ENCODE measurements at places on chromosomes 2 and 18. TPM values are rescaled to one million over a fixed set of nuclear protein-coding genes. Genes with fewer than 3 reads are reported as not detected.
A peak's percentile ranks its signal among the peaks of the same experiment; 100 is the strongest.

GRCh38 chr2:173117678-173118077, 42.0 kb downstream of the MAP3K20 start:
- no peak for DNase-seq

Gene SPP2
- not detected for polyA plus RNA-seq

DNA sequence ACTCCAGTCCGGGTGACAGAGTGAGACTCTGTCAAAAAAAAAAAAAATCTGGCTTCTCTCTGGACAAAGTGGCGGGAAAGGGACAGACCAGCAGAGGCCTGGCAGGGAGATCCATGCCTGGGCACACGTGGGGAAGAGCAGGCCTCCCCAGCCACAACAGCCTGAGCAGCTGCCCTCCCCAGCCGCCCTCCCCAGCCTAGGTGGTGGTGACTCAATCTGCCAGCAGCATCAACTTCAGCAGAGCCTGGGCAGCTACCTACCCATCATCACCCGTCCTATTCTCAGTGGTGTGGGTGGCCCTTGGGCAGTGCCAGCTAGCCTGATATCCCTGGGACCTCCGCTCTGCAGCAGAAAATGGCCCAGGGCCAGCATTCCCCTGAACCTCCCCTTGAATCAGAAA, 612.4 kb downstream of the FBXO15 start:
- no peak for DNase-seq

Gene SPOPL
- 9.9 TPM for polyA plus RNA-seq

DNA sequence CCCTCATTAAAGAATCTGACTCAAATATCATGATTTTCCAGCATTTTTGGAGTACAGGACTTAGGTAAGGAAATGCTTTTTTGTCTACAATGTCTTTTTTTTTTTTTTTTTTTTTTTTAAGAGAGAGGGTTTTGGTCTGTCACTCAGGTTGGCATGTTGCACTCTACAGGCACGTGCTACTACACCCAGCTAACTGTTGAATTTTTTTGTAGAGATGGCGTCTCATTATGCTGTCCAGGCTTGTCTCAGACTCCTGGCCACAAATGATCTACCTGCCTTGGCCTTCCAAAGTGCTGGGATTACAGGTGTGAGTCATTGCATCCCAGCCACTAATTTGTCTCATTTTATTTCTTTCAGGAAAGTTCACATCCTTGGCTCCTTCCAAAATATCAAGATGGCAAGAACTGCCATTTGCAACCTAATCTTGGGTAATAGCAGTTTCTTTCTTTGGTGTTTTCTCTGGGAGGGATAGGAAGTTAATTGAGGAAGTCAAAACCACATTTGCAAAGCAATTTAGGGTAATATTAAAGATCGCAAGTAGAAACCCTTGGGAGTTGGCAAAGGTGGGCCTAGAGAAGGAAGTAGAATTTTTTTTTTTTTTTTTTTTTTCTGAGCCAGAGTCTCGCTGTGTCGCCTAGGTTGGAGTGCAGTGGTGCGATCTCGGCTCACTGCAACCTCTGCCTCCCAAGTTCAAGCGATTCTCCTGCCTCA, 15.5 kb downstream of the PNO1 start:
- no peak for DNase-seq

- DNase-seq, result peak; percentile 40
These were observed 61.6 kb upstream of the SLC38A11 start for GRCh38 chr2:165016772-165017411.

- DNase-seq, result no peak
These were observed 81.3 kb downstream of the CERKL start for GRCh38 chr2:181575650-181576025.

Gene STON1
- 4.0 TPM for polyA plus RNA-seq

- DNase-seq, result no peak
These were observed 96.2 kb downstream of the GALNT3 start for GRCh38 chr2:165697748-165698443.

- DNase-seq, result no peak
These were observed 723.7 kb downstream of the DCDC2C start for GRCh38 chr2:4427083-4427482.

Gene DSG1
- not detected for polyA plus RNA-seq

- DNase-seq, result no peak
These were observed 43.8 kb downstream of the MOB4 start for GRCh38 chr2:197559681-197560080.

DNA sequence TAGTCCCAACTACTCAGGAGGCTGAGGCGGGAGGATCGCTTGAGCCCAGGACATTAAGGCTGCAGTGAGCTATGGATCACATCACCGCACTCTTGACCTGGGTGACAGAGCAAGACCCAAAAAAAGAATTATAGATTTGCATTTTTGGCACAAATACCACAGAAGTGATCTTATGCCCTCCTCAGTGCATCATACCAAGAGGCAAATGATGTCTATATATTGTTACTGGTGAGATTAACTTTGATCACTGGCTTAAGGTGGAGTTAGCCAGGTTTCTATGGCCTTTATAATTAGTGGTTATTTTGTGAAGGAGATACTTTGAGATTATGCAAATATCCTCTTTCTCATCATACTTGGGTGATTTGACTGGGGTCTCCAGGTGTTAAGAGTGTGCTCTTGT, 22.1 kb upstream of the CATIP start:
- no peak for DNase-seq

GRCh38 chr2:119731983-119732382, 27.7 kb upstream of the PTPN4 start:
- DNase-seq, result no peak

DNA sequence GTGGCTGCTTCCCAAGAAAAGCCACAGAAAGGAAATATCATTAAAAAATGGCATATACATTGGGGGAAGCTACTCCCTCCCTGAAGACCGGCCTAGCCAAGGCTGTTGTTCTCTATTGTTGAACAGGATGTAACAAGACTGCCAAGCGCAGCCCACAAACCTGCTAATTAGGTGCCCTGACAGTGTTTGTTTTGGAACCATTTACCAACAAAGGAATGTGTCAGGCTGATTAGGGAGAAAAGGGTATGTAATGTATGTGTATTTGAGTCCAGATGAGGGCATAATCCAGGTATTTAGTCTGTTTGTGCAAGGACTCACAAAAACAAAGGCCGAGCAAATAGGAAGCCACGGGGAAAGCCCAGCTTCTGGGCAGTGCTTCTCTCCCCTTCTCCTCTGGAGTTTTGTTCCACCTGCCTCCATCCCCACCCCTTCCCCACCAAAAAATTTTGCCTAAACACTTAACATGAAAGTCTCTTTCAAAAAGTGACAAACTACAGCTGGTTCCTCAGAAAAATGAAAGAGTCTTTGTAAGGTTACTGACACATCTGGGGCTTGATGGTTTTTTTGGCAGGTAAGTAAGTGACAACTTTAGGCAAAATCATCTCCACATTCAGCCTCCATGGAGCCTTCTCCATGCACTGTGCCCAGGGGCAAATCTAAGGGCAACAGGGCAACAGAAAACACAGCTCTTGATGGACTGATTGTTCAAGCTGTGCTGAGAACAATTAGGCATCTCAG, 78.3 kb upstream of the FZD5 start:
- DNase-seq, result no peak

Gene RAB6C
- polyA plus RNA-seq, result not detected

Gene PPM1G
- polyA plus RNA-seq, result 48.3 TPM

GRCh38 chr2:109513749-109514588, 99.8 kb downstream of the SEPTIN10 start:
- DNase-seq, result peak; percentile 86

Gene HOXD3
- 0.07 TPM for polyA plus RNA-seq

- DNase-seq, result no peak
These were observed 326.3 kb upstream of the TNP1 start for GRCh38 chr2:217186152-217186551.

DNA sequence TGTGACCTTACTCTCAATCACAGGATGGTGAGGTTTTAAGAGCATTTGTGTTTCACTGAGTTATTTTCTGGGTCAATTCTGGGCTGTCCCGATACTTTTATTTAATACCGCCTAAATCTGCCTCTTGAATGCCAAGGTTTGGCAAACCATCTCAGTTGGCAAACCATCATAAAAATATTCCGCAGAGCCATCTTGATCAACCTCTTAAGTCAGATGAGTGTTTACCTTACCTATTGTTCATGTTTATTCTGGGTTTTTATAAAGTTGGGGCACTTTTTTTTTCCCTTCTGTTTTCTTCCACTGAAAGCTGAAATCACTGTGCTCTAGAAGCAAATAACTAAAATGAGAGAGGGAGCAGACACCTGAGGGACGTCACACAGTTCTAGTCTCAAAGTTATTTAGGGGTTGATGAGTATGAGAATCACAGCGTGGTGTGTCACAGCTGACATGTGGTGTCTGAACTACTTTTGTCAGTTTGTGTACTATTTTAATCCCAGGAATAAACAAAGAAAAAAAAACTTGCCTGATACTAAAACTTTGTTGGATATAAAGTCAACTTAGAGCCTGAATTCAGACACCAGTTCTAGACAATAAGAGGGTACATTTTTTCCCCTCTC, 48.6 kb downstream of the ETAA1 start:
- no peak for DNase-seq

Gene TUBA4B
- polyA plus RNA-seq, result not detected

GRCh38 chr18:55452123-55452611, 135.8 kb downstream of the TCF4 start:
- DNase-seq, result no peak

GRCh38 chr2:87401726-87402345, 346.1 kb upstream of the PLGLB2 start:
- DNase-seq, result no peak

Gene CROCC2
- not detected for polyA plus RNA-seq

DNA sequence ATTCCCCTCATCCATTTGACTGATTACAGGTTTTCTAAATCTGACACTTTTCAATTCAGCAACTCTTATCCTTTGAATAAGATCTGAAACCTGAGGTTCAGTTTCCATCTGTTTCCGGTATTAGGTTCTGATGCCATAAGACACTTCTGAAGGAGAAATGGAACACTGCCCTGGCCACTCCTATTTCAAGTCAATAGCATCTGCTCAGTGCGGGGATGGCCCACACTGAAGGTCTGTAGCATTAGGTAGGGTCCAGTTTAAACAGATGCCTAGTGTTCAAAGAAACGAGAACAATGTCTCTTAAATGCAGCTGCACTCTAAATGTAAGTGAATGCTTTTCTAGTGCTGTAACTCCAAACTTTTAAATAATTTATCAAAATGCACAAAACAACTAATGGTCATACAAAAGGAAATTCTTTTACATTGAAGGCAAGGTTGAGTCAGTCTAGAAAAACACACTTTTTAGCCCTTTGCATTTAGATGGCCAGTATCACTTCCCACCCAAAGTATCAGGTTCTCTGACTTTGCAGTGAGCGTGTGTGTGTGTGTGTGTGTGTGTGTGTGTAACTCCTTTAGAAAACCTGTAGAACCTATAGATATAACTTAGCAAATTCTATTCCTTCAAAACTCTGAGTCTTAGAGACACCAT, 78.2 kb downstream of the STK39 start:
- DNase-seq, result no peak

GRCh38 chr18:74499633-74500032, 3.5 kb downstream of the CNDP2 start:
- DNase-seq, result no peak

Gene TLK1
- 18.2 TPM for polyA plus RNA-seq

DNA sequence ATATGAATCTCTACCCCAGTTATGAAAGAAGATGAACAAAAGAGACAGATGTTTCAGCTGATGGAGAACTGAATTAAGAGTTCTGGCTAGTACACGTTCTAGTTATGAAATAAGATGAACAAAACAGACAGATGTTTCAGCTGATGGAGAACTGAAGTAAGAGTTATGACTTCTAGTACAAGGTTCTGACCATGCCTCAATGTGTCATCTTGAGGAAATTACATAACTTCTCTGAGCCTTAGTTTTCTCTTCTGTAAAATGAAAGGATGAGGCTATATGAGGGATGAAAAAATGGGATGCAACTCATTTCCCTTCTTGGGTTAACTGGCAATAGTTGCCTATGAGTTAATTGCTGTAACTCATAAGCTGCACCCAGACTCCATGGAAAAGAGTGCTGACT, 92.9 kb upstream of the WDR75 start:
- DNase-seq, result no peak

Gene RAB6D
- polyA plus RNA-seq, result not detected

DNA sequence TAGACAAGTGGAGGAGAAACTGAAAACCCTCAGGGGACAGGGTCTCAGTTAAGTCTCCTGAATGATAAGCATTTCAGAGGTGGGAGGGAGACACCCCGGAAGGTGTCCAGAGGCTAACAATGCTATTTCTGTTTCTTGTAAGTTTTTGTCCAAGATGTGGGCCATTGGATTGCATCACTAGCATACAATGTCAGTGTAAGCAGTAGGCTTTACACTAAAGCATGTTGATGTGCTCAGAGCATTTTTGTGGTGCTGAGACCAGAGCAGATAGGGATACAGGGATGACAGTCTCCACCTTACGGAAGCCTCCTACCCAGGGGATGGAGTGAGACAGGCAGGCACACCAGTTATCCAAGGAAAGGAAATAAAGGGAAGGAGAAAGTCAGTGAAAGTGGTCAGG, 2.2 kb upstream of the IL1R1 start:
- no peak for DNase-seq

Gene BOLL
- polyA plus RNA-seq, result not detected

GRCh38 chr18:69727912-69728572, 219.6 kb downstream of the CD226 start:
- no peak for DNase-seq

DNA sequence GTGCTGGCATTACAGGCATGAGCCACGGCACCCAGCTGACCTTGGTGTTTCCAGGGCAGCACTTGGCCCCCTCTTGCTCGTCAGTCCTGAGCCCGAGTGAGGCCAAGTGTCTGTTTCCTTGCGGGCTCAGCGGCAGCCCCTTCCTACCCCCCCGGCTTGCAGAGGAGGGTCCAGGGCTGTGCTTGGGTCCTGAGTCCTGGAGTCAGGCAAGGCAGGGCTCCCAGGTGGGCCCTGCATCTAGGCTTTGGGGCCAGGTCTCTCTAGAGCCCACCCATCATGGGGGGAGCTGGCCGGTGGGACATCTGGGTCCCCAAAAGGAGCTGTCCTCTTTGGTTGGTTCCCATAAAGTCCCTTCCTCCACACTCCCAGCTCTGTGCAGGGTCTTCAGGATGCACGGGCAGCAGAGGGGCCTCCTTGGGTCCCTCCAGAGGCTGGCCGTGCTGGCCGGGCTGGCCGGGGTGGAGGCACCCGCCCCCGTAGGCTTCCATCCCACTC, 63.7 kb upstream of the HPCAL1 start:
- no peak for DNase-seq

Gene AQP12A
- not detected for polyA plus RNA-seq
